ENCODE measurements at places on chromosomes 12 and 14. TPM values are rescaled to one million over a fixed set of nuclear protein-coding genes. Genes with fewer than 3 reads are reported as not detected.
A peak's percentile ranks its signal among the peaks of the same experiment; 100 is the strongest.

DNA sequence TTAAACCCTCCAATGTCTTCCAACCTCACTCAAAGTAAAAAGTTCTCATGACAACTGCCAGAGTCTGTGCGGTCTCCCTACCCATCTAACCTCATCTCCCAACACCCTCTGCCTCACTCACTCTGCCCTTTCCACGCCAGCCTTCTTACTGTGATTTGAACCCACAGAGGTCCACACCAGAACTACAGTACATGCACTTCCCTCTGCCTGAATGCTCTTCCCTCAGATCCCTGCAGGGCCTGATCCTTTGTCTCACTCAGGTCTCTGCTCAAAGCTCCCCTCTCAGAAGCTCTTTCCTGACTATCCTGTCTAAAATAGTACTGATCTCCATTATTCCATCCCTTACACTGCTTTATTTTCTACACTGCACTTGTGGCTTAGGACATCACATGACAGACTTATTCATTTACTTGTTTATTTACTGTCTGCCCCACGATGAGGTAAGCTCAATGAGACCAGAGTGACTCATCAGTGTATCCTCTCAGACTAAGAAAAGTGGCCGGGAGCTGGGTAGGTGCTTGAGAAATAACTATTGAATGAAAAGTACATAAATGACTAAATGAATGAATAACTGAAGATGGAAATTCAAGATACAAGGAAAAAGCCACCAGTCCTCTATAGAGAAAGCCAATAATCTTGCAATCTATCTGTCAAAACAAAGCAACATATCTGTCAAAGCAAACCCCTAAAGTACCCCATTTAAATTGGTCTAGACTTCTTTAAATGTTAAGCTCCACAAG lies 17.1 kb downstream of the POMT2 start:
- DNase-seq: no peak

GPR135 gene
- 5.7 TPM for total RNA-seq

ARHGAP5 gene
- 158 TPM for total RNA-seq

DNA sequence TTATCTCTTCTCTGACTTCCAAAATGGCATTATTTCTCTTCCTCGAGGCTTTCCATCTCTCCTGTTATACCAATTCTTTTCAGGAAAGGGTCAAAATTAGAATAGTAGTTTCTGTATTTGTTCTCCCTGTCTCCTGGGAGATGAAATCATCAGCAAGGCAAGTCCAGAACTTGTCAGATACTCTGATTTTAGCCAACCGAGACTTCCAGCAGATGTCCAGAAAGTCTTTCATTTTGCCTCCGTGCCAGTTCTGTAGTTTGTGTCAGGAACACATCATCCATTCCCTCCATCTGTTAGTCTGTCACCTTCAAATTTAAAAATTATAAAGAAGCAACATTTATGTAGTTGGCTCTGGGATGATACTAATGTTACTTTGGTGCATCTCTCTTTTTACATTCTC lies 275.7 kb downstream of the CCDC59 start:
- no peak for DNase-seq

DNA sequence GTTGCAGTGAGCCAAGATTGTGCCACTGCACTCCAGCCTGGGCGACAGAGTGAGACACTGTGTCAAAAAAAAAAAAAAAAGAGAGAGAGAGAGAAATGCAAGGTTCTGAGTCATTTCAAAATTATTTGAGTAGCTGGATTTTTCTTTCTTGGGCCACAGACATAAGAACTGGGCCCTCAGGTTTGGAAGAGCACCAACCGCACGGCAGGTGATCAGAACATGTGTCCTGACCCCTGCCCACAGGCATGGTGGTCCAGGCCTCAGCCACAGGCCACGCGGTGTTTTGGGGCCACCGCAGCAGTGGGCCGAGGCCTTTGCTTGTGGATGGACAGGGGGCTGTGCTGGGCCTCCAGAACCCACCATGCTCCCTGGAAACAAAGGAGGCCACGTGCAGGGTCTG lies 126.7 kb downstream of the CALM1 start:
- DNase-seq: no peak

RILPL1 gene
- total RNA-seq: 12.1 TPM

DNA sequence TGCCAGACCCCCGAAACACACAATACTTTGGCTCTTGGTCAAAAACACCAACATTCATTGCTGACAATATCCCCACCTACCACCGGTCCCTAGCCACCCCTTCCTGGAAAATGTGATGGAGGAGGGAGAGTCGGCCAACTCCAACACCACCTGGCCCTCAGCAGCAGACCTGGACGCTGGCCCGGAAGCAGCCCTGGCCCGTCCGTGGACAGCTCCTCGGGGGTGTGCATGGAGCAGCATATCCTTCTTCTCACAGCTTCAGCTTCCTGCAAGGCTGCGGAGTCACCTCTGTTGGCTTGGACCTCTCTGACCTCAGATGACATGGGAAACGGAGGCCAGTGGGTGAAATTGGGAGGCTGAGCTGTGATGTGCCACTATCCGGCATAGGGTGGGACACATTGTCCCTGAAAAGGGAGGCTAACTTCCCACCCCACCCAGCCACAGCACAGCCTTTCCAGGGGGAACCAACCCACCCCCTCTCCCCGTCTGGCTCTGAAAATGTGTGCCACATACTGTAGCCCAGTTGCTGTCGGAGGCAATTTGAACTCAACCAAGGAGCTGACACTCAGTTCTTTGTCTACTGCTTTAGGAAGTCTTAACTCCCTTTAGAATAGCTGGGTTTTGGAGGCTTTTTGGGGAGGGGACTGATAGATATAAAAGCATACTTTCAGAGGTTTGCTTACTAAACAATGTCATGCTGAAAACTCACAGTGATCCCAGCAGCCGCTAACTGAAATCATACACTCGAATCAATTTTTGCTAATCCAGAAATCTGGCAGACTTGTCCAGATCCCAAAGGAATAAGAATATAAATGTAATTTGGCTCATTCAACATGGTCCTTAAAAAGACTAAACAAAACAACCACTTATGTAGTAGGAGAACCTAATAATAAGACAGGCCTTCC lies 43.1 kb upstream of the LTA4H start:
- peak; percentile 80 for DNase-seq

DNA sequence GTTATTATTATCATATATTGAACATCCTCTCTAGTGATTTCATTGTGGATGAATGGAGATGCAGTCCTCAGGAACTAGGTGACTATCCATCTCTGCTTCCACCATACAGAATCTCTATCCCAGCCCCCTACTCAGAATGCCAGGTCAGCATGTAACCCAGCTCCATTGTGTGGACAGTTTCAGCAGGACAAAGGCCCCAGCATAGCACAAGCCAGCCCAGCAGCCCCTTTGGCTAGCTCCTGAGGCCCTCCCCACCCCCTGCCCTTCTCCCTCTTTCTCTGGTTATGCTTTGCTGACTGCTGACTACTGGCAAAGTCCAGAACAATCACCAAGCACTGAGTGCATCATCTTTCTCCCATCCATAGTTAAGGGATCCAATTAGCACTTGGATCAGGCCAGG lies 5.8 kb upstream of the SPRYD4 start:
- DNase-seq: peak; percentile 19

- no peak for DNase-seq
Observed at GRCh38 chr12:46944771-46945170, 119.0 kb upstream of the SLC38A4 start.

DNA sequence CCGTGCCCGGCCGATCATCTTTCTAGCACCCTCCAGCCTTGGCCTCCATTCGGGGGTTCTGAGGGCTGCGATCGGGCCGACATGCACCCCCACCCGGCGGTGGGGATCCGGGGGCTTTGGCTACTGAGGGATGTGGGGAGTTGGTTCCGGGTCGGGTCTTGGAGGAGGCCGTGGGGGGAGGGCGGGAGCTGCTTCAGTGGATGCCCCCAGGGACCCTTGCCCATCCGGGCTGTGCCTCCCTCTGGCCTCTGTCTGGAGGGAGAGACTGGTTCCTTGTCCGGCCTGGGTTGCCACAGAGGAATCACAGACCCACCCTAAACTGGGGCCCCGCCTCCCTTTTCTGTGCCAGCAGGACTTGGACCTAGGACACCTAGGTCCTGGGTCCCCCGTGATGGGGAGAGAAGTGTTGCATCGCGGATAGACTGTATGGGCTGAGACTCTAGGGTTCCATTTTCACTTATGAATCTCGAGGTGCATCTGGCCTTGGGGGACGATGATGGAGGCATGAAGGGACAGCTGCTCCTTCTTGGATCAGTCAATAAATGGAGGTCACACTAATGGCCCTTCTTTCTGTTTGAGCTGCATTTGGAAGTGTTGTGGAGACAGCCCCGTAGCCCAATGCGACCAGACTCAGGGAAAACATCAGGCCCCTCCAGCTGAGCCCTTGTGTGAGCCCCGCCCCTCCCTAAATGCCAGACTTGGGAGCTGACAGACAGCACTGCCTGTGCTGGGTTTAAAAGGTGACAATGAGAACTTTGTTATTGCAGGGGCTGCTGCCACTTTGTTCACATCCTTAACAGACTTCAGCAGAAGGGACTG lies 577 bp downstream of the DTX3 start:
- peak; percentile 81 for DNase-seq

- DNase-seq: no peak
Observed at GRCh38 chr14:24394275-24394674, 4.5 kb upstream of the NYNRIN start.

DNA sequence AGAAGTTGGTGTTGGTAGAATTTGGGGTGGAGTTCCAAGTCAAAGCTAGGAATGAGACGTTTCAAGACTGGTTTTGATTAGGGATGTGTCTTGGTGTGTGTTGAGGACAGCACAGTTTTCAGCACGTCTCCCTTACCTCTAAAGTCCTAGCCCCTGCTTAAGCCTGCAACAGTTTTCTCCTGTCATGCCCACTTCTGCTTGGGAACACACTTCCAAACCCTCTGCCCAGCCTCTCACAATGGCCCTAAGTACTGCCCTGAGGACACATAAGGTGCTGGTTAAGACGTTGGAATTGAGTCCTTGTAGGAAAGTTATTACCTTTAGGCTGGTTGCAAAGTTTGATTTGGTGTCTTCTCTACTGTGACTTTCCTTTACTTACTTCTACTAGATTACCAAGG lies 710 bp upstream of the BMAL2 start:
- no peak for DNase-seq

HHIPL1 gene
- 4.3 TPM for total RNA-seq

DNA sequence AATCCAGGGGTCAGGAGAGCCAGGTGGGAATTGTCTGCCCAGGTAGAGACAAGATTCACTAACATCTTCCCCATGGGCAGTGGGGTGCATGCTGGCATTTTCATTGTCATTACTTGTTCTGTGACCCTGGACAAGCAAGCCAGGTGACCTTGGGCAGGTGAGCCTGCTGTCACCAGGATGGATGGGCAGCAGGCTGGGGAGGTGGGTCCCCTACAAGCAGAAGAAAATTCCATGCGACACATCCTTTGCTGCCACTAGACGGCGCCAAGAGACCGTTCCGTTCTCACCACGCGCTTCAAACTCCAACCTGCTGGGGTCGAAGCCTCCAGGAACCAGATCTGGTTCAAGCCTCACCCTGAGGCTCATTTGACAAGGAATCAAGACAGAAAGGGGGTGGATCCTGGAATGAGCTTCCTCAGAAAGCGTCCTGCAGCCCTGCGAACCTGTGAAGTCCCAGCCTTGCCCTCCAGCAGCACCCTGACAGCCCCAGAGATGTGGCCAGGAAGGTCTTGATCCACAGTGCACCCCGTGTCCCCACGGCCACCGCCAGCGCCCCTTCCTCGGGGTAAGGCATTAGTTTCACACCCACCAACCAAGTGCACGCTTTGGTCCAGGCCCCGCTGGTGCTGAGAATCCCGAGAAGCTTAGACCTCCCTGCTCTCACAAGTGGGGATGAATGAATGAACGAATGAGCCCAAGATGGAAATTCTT lies 3.2 kb upstream of the DYNC1H1 start:
- DNase-seq: peak; percentile 85

DNA sequence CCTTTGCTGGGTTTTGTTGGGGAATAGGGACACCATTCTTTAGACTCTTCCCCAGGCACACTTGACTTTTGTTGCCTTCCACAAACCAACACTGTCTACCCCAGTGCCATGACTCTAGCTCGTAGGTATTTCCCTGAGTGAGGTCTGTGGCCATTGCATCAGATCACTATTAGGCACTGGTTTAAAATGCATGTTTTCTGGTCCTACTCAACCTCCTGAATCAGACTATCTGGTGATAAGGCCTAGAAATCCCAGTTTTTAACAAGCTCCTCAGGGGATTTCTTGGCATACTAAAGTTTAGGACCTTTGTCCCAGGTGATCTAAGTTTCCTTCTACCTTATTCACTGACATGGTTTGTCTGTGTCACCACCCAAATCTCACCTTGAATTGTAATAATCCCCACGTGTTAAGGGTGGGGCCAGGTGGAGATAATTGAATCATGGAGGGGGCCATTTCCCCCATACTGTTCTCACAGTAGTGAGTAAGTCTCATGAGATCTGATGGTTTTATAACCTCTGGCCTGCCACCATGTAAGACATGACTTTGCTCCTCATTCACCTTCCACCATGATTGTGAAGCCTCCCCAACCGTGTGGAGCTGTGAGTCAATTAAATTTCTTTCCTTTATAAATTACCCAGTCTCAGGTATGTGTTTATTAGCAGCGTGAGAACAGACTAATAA lies 87.8 kb upstream of the PSMC1 start:
- DNase-seq: no peak

TCL1B gene
- not detected for total RNA-seq

- no peak for DNase-seq
Observed at GRCh38 chr14:58428118-58428683, 682 bp downstream of the KIAA0586 start.

PMCH gene
- total RNA-seq: not detected

- peak; percentile 80 for DNase-seq
Observed at GRCh38 chr14:51917193-51917592, 56.8 kb downstream of the GNG2 start.

MORN3 gene
- total RNA-seq: not detected

DNA sequence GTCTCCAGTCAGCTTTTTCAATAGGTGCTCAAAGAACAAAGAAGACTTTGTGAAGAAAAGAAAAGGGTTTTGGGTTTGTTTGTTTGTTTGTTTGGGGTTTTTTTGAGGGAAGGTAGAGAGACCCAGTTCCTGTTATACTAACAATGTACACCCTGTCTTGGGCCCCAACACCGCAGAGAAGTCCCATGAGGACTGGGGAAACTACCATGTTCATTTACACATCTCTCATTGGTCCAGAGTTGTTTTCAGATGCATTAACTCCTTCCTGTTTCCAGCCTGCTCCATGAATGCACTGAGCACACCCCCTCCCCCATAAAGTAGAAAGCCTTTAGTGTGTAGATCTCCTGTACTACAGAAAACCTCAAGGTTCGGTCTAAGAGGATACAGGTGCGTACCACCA lies 51.1 kb upstream of the SLC8A3 start:
- DNase-seq: no peak

GRCh38 chr12:104974626-104975290 lies 11.4 kb upstream of the NOPCHAP1 start:
- DNase-seq: no peak

- no peak for DNase-seq
Observed at GRCh38 chr14:74979029-74979428, 23.6 kb upstream of the PGF start.

Measured in sigmoid colon (tissue), 7 donors.